Fibroblast of lung (primary cell): ENCODE measurements at places on chromosomes 6 and 20. TPM values are rescaled to one million over a fixed set of nuclear protein-coding genes. Genes with fewer than 3 reads are reported as not detected.

The BPIFB2 gene
- total RNA-seq = not detected in 2 replicates

- no peak for DNase-seq
Observed at GRCh38 chr20:10663756-10664155, 10.0 kb downstream of the JAG1 start.

The GRM1 gene
- total RNA-seq = under 0.01 and 0.17 TPM in 2 replicates

The BTNL2 gene
- total RNA-seq = not detected in 2 replicates

- no peak for DNase-seq
Observed at GRCh38 chr6:85273870-85274269, 176.0 kb upstream of the NT5E start.

GRCh38 chr6:42028234-42029061, 21.9 kb upstream of the TAF8 start:
- peak; percentile 75 for DNase-seq

DNA sequence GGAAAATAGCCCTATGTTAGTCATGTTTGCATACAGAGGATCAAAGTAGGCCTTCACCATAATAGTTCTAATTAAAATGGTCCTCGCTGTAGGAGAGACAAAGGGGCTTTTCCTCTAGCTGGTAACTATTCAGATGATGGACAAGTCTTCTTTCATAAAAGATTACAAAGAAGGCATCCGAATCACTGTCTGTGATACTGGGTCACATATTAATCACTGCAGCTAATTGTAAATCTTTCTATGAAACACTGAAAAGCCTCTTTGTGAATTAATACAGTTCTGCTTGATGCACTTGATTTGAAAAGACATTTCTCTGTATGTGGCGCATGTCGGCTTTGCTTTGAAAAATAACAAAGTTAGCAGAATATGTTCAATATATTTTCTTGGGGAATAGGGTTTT, 520.8 kb downstream of the KIF16B start:
- DNase-seq = no peak

- no peak for DNase-seq
Observed at GRCh38 chr6:70537266-70537665, 29.5 kb upstream of the SDHAF4 start.

The TRIM15 gene
- not detected in 2 replicates for total RNA-seq

DNA sequence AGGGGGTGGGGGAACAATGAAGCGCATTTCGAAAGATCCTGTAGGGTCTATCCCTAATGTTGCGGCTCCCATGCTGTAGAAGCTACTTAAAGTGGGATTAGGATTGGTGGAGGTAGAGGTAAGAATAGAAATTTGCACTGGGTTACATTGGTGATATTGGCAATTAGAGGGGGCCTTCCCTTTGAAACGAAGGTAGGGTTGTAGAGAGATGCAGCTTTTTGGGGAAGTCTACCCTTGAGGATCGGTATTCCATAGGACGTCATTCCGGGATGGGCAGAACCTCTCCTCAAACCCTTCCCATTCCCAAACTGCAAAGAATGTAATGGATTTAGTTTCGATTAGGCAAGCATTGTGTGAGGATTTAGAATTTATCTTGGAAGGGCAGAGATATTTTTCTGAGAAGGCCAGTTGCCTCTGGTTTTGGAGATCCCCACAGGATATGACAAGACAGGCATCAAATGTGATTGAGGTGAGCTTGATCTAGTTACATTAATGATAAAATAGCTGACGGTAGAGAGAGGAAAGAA, 5.4 kb upstream of the ZNFX1 start:
- no peak for DNase-seq

The EFHC1 gene
- 22.9 and 29.4 TPM in 2 replicates for total RNA-seq

DNA sequence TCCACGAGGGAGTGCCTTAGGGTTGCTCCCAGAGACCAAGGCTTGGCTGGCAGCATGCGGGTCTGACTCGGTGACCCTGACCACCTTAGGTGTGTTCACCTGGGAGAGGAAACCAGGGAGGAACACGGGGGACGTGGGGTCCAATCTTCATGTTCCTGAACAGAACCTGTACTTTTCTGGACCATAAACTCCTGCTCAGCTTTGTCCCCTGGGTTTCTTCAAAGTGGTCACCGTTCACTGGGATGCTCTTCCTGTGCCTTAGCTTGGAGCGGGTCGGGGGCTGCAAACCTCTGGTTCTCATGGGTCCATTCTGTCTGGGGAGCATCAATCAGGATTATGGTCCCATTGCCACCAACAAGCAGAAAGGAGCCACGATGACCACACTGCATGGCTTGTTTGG, 333.5 kb downstream of the QKI start:
- DNase-seq = no peak

- DNase-seq = no peak
Observed at GRCh38 chr6:87683890-87684289, 18.1 kb downstream of the AKIRIN2 start.

- DNase-seq = no peak
Observed at GRCh38 chr6:122969999-122970533, 26.0 kb upstream of the CLVS2 start.

DNA sequence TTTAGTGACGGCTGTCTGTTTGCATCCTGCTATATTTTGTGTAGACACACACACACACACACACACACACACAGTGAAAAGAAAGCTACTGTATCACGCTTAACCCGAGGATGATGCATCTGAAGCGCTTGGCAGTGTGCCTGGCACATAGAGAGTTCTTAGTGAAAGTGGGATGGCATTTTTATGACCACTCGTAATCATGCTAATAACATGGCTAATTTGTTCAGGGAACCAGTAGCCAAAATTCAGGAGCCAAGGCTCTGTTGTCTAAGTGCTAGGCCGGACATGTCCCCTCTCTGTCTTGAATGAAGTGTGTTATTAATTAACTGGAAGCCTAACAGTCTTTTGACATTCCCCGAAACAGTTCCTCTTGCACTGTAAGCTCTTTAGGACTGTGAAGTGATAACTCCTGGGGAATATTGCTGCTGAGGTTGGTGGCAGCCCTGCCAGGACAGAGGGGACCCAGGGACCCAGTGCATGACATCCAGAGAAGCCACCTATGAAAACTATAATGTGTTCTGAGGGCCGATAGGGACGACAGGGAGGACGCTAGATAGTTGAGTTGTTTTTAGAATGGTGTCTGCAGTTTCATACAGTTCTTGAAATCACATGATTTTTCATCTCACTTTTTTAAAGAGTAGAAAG, 45.0 kb upstream of the IRF4 start:
- DNase-seq = peak; percentile 43

- DNase-seq = no peak
Observed at GRCh38 chr6:85402071-85402470, 47.8 kb upstream of the NT5E start.

- peak; percentile 92 for DNase-seq
Observed at GRCh38 chr6:132227904-132228303, 173.4 kb downstream of the MOXD1 start.

DNA sequence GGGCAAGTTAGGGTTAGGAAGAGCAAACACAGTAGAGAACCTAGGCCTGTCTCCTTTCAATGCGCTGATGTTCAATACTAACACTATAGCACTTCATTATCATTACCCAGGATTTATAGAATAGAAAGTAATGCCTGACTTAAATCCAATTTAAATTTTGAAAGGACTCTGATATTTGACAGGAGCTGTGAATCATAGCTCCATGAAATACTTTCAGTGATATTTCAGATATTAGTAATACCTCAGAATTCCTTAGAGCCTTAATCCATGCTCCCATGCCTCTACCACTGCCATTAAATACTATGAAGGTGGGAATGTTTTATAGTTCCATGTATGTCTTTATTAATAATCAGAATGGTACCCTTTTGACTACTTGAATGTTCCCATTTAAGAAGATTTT, 530.2 kb downstream of the BCKDHB start:
- DNase-seq = no peak

DNA sequence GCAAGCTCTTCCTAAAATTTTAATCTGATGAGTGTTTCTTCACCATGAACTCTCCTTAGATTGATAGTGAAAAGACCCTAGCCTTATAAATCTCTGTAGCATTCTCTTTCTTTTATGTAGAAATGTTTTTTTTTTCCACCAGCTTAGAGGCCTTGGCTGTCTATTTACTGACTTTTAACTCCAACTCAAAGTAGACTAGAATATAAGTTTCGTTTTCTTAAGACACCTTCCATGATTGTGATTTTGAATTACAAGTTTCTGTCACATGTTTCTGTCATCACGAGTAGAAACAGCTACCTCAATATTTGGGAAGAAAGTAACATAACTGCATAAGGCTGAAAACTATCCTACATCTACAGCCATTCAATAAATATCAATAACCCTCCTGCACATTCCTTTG, 17.8 kb downstream of the ADGRF4 start:
- no peak for DNase-seq

The SIRPG gene
- total RNA-seq = not detected in 2 replicates

The GMNN gene
- total RNA-seq = 12.9 and 13.6 TPM in 2 replicates

The HUS1B gene
- total RNA-seq = 0.77 and 1.2 TPM in 2 replicates

- DNase-seq = no peak
Observed at GRCh38 chr6:37123957-37124729, 45.8 kb upstream of the PIM1 start.

The ENPP5 gene
- 2.3 and 2.5 TPM in 2 replicates for total RNA-seq

The RFX6 gene
- not detected in 2 replicates for total RNA-seq

The LAMA2 gene
- 57.8 and 67.5 TPM in 2 replicates for total RNA-seq

DNA sequence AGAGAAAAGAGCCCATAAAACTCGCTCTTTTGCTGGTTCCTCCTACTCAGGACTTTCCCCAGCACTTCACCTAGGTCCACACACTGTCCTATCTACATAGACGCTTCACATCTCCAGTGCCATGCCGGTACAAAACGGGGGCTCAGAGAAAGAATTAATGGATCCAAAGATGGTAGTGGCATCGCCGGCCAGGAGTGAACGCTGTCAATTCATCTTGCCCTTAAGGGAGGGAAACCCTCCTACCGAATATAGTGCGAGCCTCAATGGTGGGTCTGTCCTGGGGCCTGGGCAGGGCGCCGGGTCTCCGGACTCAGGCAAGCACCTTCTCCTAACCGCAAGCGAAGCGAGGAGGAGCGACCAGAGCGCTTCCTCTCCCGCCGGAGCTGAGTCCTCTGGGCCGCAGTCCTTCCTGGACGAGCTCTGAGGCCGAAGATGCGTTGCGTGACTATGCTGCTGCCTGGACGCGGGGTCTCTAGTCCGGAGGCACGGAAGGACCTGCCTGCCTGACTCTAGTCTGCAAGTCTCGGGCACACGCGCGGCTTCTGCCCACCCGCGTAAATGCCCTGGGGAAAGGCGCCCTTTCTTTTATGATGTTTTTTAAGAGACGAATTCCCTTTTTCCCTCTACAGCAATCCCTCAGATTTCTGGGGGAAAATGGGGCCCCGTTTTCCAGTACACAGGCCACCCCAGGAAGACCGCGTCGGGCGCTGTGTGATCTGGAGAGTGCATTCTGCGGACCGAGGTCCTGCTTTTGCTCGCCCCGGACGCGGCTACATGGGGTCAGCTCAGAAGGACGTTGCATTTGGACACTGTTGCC, 100.1 kb upstream of the PRDM1 start:
- peak; percentile 44 for DNase-seq

DNA sequence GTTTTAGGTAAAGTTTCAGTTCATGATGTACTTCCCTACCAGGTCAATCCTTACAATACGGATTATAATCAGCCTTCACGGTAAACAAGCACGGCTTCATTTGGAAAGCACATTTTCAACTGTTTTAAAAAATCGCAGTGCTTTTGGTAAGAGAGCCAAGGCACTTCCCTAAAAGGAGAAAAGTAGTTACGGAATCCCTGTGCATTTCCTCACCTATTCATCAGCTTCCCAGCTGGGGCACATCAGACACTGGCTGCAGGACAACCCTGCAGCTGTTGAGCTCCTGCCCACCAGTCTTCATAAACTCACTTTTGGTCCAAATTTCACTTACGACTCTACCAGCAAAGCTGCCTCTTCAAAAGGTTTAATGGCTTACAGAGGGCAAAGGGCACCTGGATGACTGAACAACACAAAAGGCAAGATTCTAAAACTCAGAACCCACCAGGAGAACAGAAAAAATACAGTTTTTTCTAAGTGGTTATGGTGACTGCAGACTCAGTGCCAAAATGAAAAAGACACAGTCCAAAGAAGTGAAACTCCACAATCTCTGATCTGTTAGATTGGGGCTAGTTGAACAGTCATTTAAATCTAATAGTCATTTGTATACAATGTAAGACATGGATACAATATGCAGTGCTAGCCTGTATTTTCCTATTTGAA, 7.5 kb downstream of the SNX5 start:
- peak; percentile 89 for DNase-seq
